GM10248 (cell line): ENCODE measurements at places on chromosomes 4 and X.

- DNase-seq = no peak
These were observed 20.5 kb upstream of the TRIM61 start for GRCh38 chr4:164997941-164998340.

DNA sequence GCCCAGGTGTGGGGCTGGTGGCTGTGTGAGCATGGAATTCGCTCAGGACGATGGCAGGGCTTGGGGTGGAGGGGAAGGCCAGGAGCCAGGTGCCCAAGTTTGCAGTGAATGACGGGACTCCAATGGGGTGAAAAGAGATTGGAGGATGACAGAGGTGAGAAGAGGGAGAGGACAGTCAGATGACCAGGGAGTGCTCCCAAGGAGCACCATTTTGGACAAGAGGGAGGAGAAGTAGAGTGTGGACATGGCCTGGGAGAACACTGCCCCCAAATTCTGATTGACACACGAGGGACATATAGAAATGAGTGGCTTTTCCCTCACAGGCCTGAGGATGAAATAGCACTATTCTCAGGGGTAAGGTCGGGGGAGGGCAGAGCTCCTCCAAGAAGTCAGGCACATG lies 6.7 kb downstream of the MRFAP1 start:
- DNase-seq = no peak

DNA sequence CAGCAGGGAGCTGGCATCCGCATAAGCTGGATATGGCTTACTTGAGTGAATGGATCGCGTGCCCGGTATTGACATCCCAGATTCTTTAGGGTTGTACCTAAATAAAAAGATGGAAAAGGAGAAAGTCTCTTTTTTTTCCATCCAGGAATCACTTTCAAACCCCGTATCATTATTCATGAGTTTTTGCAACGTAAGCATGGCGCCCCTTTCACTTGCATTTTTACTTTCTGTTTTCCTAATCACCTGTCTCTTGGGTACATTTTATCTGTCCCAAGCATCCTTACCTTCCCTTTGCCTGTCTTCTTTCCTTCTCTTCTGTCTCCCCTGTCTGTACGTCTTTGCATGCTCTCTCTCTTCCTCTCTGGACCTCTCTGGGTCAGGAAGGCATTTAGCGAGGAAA lies 128.6 kb downstream of the CPE start:
- DNase-seq = no peak

DNA sequence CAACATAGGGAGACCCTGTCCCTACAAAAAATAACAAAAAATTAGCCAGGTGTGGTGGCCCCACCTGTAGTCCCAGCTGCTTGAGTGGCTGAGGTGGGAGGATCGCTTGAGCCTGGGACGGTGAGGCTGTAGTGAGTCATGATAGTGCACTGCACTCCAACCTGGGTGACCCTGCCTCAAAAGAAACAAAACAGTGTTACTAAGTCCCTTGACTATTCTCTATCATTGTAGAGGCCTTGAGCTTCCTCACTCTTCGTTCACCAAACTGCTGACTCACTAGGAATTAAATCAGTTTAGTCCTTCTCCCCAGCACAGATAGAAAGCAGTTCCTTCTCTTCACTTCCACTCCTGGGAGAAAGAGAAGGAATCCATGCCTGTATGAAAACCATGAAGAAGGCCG lies 14.5 kb downstream of the CDS1 start:
- DNase-seq = no peak

GRCh38 chrX:1493877-1494510 lies 41.3 kb upstream of the ASMTL start:
- DNase-seq = peak; percentile 53

DNA sequence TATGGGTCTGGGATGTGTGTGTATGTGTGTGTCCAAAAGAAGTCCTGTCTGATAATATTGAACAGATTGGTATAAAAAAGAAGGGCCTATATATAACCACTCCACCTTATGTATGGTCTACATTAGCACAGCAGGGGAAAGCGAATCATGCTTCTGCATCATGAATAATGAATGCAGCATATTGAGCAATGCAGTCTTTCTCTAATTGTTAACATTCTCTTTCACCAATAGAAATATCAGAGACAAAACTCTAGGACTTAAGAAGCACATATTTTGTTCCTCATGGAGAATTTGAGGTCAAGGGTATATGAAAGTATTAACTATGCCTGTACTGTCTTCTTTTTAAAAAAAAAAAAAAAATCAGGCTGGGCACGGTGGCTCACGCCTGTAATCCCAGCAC lies 264.3 kb upstream of the NOCT start:
- DNase-seq = no peak

DNA sequence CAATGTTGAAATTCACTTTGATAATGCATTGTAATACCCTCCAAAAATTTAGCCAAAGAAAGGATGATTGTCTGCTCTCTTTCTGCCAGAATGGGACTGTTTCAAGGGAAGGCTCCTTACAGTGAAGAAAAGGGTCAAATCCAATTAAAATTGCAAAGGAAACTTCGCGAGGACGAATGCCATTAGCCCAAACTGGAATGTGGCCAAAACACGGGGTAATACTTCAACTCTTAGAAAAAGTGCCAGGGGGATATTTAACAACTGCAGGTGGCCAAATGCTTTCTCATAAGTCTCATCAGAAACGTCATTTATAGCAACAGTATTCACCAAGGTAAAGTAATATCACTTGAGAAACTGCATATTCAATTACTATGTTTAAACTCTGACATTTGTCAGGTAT lies 29.0 kb downstream of the NKX3-2 start:
- no peak for DNase-seq

- DNase-seq = no peak
These were observed 309.9 kb downstream of the SPOCK3 start for GRCh38 chr4:166924424-166924823.

GRCh38 chr4:154332681-154333421 lies 158.7 kb downstream of the DCHS2 start:
- DNase-seq = peak; percentile 29

DNA sequence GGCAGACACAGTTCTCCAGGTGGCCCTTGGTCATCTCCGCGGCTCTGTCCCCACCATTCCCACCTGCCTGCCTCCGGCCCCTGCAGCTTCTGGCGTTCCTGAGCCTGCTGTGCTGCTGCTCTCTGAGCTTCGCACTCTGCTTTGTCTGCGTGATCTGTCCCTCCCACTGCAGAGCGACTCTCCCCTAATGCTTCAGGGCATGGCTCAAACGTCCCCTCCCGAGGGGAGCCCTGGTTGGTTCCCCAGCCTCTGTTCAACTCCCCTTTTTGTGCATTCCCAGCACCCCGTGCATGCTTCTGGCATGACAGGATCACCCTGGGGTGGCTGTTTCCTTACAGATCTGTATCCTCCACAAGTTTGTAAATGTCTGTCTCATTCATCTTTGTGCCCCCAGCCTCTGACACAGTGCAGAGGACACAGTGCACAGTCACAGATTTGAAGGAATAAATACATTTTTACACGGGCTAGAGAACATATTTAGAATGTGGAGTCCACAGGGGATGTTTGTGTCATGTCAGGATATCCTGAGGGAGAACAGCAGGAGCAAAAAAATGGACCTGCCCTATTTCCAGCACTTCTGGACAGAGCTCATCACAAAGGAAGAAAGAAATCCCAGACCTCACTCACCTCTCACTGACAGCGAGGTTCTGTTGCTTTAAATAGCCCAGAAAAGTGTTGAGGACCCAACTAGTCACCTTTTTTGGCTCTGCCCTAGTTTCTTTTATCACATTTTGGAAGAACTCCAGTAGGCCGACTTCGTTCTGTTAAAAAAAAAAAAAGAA lies 72.6 kb downstream of the GATB start:
- no peak for DNase-seq

DNA sequence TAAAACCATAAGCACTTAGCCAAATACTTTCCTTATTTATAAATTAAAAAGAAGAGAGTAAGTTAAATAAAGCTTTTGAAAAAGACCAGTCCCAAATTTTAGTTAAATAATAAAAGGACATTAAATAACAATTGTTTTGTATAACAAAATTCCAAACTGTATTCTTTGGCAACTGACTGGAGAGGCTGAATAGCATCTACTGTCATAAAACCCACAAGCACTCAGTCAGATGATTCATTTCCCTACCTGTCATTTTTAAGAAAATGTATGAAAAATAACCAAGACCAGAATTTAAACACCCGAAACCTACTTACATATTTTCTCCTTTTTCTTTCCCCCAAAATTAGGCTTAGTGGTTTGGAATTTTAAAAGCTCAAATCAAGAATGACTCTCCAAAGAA lies 32.5 kb upstream of the SMIM10L2A start:
- no peak for DNase-seq

GRCh38 chrX:38871129-38872029 lies 70.1 kb downstream of the MID1IP1 start:
- no peak for DNase-seq

DNA sequence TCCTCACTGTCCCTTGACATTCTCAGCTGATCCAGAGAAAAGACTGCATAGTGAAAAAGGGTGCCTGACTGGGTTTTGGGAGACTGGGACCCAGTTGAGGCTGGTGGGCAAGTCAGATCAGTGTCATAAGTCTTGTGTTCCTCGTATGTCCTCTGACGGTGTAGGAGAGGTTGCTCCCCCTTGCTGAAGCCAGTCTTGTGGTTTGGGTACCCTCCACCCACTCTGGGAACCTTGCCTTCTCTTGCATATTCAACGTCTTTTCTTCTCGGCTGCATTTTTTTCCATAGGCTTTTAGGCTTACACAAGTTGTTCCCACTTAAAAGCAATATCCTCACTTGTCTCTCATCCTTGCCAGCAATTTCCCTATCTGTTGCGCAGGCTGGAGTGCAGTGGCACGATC lies 211.9 kb downstream of the PTTG2 start:
- no peak for DNase-seq

- peak; percentile 8 for DNase-seq
These were observed 330.5 kb upstream of the AADAT start for GRCh38 chr4:170420255-170420693.
